ENCODE measurements at places on chromosomes 1 and 21.

DNA sequence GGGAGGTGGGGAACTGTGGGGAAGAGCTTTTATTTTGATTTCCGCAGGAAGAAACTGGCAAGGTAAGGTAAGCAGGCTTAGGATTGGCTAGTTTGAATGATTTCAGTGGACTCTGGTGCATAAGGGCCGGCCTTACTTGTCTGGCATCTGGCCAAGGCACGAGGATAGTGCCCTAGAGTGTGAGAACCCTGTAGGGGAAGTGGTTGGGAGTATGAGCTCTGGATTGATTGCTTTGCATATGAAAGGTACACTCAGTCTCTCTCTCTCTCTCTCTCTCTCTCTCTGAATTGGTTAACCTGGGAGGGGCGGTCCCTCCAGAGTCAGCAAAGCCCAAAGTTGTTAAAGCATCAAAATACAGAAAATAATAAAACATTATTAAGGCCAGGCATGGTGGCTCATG is 463.0 kb downstream of the SIPA1L2 start:
- DNase-seq: no peak

DNA sequence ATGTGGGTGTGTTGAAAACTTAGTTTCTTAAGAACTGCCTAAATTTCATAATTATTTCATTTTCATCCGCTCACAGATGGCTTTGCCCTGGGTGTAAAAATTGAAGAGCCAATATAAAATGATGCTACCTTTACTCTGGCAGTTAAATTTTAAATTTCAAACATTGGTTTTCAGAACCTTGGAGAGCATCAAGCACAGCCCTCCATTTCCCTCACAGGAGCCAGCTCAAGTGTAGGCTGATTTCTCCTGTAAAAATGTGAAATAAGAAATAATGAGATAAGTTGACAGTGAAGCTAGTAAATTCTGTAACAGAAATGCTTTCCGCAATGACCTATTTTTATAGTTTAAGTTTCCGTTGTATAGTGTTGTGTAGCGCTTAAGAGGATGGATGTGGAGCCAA is 53.9 kb upstream of the AKT3 start:
- no peak for DNase-seq

- no peak for DNase-seq
Observed at GRCh38 chr1:152448496-152448895, 34.4 kb upstream of the CRNN start.

GRCh38 chr1:146029117-146029516 is 7.6 kb upstream of the HJV start:
- DNase-seq: no peak

DNA sequence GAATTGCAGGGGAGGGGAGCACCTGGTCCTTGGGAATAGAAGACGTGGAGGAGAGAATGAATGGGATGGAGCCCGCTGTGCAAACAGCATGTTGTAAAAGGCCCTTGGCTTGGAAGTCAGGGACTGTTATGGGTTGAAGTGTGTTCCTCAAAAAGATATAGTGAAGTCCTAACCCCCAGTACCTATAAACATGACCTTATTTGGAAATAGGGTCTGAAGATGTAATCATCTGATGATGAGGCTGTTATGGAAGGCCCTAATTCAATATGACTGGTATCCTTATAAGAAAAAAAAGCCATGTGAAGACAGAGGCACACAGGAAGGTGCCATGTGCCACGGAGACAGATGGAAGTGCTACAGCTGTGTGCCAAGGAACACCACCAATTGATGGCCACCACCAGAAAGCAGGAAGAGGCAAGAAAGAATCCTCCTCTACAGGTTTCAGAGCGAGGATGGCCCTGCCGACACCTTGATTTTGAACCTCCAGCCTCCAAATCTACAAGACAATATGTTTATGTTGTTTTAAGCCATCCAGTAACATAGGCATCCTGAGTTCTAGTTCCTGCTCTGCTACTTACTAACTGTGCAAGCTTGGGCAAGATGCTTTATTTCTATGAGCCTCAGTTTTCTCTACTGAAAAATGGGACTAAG is 51.2 kb downstream of the LRRN2 start:
- no peak for DNase-seq

GRCh38 chr1:210620867-210621488 is 292.3 kb downstream of the HHAT start:
- no peak for DNase-seq

GRCh38 chr21:32484706-32485380 is 72.3 kb downstream of the EVA1C start:
- no peak for DNase-seq

GRCh38 chr1:151537112-151537511 is 3.0 kb upstream of the TUFT1 start:
- no peak for DNase-seq

- no peak for DNase-seq
Observed at GRCh38 chr21:38771536-38771935, 34.2 kb upstream of the ETS2 start.

GRCh38 chr1:116110567-116111523 is at the start of gene MAB21L3:
Gene MAB21L3 (plus strand): TSS chr1:116111399. CDS start chr1:116112616, 1,217 bp downstream.
- DNase-seq: no peak

DNA sequence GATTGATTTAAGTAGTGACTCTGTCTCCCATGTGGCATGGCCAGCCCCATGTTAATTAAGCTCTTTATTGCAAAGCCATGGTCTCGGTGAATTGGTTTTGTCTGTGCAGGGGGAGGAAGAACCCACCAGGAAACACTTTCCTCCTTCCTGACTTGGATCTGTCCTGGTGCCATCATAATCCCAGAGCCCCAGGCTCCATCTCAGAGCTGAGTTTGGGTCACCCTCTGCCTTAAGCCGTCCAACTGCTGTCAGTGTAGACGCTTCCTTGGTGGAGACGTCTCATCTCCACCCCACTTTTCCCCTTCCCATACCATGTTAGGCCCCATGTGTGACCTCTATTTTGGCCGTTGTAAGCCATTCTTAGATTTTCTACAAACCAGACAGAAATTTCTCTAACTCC is 36.0 kb upstream of the COL6A2 start:
- DNase-seq: no peak

DNA sequence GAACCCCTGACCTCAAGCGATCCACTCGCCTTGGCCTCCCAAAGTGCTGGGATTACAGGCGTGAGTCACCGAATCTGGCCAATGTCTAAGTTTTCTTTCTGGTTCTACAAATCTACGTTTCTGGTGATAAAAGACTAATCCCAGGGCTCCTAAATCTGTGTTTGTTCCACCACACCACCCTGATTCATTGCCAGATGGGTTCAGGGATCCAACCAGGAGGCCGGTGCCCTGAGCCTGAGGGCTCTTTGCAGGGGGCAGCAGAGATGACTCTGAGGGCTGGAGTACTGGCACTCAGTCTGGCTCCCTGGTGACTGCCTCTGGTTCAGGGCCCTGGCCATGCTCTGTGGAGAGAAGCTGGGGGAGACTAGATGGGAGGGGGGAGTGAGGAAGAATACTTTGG is 10.5 kb upstream of the OPRD1 start:
- no peak for DNase-seq

- DNase-seq: no peak
Observed at GRCh38 chr1:227791425-227792143, 23.9 kb upstream of the PRSS38 start.

GRCh38 chr1:234599617-234600417 is 10.2 kb downstream of the IRF2BP2 start:
- DNase-seq: peak; percentile 84

DNA sequence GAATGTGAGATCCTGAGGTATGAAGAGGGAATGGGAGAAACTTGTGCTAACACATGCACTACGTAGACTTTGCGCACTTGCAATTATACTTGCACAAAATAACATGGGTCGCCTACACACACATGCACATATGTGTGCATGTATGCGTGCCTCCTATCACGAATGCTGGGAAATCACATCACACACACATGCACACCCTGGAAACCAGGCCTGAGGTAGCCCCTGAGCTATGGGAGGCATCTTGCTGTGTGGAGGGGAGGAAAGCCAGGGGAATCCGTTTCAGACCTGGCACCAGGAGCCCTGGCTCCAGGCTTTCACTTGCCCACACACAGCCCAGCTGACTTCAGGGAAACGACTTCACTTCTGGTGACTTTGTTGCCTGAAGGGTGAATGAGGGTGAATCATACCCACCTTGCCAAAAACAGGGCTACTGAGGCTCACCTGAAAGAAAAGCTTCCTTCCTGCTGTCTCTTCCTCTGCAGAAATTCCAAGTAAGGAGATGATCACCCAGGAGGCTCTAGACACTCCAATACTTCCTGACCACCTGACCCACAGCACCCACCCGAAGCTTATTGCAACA is 136.0 kb upstream of the NGF start:
- no peak for DNase-seq

- no peak for DNase-seq
Observed at GRCh38 chr1:171220081-171220420, 28.2 kb upstream of the FMO1 start.

- no peak for DNase-seq
Observed at GRCh38 chr1:156992215-156992614, 53.3 kb downstream of the ARHGEF11 start.
